ENCODE measurements at places on chromosomes 12 and 14.

DNA sequence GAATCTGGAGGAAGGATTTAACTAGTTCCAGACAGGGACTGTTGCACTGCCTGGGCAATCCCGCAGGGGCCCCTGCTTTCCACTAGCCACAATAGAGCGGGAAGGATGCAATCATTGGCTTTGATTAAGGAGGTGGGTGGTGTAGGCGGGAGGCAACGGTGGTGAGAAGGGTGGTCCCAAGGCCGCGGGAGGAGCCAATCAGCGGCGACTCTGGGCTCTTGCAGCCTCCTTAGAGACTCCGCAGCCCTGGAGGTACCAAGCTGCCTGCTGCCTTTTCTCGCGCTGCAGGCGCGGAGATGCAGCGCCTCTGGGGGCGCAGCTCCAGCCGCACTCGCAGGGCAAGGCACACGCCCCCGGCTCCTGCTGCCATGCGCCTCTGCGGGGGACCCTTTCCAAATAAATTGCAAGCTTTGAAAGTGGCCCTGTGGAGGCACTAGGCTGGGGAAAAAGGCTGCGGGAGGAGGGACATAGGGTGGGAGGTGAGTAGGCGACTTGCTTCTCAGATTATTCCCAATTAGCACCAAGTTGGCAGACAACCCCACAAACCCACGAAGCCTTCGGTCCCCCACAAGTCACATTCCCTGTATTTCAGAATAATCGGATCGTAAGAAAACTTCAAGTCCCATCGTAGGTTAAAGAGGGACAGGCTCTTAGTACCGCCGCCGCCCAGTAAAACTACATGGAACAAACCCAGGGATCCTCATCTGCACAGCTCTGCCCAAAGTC, 858 bp upstream of the KCNA1 start:
- no peak for DNase-seq

DNA sequence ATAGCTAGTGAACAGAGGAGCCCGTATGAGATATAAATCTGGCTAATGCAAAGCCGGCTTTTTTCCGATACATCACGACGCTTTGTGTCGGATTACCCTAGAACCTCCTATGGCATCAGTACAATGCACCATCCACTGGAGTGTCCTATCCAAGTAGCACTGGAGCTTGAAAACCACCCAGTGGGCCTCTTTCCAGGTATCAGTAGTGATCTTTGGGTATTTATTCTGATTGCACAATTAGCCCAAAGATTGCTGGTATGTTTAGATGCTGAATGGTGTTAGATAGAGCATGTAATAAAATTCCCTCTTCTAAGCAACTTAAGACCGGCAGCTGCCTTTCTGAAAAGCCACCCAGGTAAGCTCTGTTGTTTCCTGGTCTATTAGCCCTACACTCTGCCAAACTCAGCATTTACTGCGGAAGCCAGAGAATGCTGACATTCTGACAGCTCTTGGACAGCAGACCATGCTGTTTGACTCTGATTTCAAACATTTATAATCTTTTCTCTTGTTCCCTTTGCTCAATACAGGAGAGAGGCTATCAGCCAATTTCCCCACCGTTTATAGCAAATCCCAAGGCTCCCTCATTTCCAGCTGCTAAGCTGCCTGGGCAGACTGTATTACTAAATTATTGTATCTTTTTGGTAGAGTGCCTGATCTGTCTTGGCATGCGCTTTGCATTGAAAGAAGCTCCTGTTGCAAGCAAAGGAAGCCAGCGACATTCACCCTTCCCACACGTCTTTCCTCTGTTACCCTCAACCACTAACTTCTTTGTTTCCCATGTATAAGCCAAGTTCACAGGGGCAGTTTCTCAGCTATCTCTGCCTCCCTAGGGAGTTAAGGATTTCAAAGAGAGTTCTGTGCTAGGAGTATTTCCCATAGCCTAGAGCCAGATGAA, 388.3 kb upstream of the GARIN6 start:
- no peak for DNase-seq

- DNase-seq: no peak
These were observed 10.2 kb downstream of the PLEKHA5 start for GRCh38 chr12:19139615-19140194.

DNA sequence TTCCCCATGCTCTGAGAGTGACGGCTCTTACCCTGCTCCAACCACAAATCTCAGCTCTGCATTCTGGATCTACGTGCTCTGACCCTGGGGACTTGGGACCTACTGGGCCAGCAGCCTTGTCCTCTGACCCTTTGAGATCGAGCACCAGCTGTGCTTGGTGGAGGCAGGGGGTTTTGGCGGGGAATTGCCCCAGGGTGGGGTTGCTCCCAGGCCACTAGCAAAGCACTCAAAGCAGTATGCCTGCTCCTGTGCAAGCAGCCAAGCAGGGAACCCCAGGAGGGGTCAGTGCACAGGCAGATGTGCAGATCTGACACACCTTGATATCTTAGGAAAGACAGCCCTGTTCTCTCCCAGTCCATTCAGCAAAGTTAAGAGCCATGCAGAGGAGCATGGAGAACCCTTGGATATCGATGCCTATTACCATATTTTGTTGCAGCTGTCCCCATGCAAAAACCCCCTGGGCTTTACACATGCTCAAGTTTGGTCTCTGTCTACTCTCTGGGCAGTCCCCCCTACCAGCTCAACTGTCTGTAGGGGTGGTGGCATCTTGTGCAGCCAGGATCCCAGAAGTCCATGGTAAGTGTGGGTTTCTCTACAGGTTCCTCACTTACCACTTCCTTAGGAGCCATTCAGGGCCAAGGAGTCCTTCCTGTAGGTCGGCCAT, 319.0 kb downstream of the TMTC2 start:
- DNase-seq: no peak

- DNase-seq: no peak
These were observed 12.6 kb upstream of the ABHD12B start for GRCh38 chr14:50859296-50859624.

DNA sequence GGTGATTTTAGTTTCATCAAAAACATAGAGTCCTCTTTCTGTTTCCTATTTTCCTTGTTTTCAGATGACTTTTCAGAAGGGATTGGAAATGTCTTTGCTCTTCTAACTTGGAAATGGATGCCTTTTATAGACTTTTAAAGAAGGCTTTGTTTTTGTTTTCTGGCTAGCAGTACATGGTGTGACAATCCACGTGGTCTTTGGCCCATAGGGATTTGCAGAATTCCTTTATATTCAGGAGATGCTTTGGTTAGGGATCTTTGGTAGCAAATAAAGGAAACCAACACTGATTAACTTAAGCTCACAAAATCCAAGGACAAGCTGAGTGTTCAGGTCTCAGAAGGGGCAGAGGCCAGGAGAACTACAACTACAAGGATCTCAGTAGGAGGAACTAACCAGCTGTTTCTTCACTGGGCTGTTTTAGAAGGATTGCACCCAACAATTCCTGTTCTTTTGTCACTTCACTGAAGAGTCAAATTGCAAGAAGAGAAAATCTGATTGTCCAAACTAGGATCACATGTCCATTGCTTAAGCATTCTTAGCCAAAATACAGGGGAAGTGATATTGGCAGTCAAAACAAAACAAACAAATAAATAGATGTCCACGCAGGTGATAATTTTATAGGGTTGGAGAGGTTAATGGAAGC, 58.6 kb upstream of the MANSC4 start:
- DNase-seq: no peak

DNA sequence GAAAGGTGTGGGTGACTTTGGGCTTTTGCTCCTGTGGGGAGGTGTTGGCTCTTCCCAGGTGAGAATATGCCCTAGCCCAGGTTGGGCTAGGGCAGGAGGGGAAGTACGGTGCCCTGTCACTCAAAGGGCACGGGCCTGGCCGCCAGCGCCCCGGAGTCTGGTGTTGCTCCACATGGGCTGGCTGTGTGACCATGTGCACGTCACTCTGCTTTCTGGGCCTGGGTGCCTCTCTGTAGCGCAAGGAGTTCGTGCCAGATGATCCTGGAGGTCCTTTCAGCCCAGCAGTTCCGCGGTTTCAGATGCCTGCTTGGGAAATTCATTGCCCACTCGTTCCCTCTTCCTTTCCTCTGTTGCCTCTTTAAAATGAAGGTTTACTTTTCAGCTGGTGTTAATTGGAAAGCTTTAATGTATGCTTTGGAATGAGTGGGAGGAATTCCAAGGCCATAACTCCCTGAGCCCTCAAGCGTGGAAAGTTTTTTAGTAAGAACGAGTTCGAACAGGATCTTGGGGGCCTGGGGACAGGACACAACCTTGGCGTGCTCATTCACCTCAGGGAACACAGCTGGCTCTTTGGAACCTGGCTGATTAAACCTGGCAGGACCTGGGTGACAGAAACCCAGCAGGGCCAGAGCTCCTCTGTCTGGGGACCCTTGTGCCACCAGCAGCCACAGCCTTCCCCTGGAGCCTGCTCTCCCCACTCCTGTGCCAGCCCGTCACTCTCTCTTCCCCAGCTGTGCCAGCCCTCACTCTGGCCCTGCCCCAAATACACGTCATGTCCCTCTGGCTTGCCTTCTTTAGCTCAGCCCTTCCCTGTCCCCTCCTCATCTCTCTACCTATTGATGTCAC, 42.8 kb downstream of the TSPAN9 start:
- no peak for DNase-seq

DNA sequence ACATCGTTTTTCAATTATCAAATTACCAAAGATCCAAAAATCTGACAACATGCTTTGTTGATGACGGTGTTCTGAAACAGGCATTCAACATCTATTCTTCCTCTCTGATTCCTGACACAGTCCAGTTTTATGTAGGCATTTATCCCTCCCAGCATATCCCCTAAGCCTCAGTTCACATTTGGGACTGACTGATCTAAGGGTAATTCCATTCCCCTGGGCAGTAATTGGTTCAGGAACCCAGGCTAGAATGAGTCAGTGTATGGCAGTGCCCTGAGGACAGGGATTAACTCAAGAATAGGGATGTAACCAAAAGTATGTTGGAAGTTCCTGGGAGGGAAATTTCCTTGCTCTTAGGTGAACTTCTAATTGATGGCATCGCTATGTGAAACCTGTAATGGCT, 10.3 kb upstream of the PCNX1 start:
- no peak for DNase-seq

DNA sequence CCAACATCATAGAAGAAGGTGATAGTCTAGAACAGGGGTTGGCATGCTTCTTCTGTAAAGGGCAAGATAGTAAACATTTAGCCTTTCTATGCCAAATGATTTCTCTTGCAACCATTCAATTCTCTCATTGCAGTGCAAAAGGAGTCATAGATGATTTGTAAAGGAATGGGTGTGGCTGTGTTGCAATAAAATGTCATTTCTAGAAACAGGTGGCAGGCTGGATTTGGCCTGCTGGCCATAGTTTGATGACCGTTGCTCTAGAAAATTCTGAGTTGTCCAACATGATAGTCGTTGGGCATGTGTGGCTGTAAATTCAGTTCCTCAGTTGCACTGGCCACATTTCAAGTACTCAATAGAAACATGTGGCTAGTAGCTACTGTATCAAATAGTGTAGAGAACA, 21.7 kb downstream of the SMCO2 start:
- DNase-seq: no peak

DNA sequence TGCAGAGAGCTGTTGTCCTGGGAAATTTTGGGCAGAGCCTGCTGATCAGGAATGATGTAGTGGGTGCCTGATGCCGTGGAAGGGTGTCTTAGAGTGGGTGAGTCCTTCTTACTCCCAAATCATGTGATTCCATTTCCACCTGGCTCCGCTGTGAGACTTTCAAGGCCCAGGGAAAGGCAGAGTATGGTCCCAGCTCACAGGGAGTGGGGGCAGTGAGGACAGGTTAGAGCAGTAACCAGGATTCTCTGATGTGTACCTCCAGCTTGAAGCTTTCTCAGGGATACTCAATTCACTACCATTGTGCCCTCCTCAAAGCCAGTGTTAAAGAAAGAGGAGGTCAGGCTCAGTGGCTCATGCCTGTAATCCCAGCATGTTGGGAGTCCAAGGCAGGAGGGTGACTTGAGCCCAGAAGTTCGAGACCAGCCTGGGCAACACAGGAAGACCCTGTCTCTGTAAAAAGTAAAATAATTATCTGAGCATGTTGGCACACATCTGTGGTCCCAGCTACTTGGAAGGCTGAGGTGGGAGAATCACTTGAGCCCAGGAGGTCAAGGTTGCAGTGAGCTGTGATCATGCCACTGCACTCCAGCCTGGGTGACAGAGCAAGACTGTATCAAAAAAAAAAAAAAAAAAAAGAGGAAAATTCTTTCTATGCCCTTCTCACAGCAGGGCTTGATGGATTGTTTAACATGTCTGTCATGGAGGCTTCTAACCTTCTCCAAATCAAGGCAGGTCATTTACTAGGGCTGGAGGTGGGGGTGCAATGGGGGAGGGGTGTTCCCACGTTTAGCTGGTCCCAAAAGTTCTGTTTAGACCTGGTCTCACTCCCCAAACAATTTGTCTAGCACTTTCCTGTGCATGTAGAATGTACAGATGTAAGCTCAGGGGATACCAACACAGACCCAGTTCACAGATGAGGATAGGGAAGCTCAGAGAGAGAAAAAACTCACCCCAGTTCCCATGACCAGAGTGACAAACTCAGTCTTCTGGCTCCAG, 12.5 kb upstream of the IQSEC3 start:
- DNase-seq: no peak

DNA sequence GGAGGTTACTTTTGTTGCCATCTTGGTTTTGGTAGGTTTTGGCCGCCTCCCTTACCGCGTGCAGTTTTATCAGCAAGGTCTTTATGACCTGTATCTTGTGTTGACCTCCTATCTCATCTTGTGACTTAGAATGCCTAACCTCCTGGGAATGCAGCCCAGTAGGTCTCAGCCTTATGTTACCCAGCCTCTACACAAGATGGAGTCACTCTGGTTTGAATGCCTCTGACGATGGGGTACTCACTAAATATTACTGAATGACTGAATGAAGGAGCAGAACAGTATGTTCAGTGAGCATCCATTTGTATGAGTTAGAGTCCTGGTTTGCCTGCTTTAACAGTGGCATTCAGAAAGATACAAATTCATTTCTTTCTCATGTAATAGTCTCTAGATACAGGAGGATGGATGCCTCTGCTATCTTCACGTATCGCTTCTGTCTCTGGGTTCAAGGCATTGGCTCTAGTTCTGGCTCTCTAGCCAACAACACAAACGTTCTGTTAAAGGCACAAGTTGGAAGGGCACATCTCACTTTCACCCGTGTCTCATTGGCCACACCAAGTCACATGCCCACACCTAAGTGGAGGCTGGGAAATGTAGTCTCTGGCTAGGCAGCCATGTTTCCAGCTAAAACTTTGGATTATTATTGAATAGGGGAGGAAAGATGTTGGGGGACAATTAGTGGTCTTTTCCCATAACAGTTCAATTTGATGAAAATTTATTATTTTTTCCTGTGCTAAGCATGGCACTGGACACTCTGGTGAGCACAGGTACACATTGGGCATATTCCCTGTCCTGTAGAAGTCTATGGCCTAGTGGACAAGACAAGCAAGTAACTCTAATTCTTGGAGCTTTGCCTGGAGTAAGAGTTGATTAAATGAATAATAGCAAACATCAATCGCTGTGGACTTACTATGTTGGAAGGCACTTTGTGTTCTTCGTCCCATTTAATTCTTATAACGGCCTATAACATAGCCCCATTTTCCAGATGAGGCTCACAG, 75.2 kb upstream of the RPH3A start:
- peak; percentile 17 for DNase-seq

Measured in hematopoietic multipotent progenitor cell treated with erythropoietin and hydrocortisone succinate and interleukin-3 and kit ligand, for 8 days (in vitro differentiated cells).